ENCODE measurements at places on chromosomes 11 and 22. TPM values are rescaled to one million over a fixed set of nuclear protein-coding genes. Genes with fewer than 3 reads are reported as not detected.

DNA sequence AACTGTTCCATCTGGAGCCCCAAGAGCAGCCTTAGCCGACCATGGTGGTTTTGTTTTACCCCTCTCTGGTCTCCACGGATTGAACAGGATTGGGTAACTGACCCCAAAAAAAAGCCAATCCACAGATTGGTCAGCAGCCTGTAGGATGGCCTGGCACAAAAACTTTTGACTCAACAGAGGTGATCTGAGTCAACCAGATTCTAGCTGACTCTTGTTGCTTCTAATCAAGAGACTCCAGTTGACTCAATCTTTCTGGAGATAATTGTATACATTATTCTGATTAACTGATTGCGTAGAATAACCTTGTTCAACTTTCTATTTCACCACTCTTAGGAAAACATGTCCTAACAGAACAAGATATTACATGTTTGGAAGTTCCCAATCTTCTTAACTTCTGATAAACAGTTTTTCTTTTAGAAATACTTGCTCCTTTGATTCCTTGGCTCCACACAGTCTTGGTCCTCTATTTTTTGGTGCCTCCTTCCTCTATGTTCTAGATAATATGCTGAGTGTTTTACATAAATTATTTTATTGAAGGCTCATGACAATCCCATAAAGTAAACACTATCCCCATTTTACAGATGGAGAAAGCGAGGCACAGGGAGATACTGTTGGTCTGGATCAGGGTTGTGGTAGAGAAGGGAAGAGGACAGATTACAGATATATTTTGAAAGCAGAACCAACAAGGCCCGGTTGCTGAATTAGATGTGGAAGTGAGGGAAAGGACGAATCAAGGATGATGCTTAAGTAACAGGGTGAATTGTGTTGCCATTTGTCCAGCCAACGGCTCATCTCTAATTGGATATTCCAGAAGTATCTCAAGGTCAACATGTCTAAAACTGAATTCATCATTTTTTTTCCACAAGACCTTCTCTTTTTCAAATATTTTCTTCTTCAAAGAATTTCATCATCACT lies 11.5 kb upstream of the ZC3H12C start:
- H3K36me3 ChIP-seq: no peaks in the 10 kb centered on the region
- no peaks in the 10 kb centered on the region for H3K4me1 ChIP-seq
- DNase-seq: no peak
- H3K27ac ChIP-seq: no peak overlapping the region
- no peak overlapping the region for H3K4me3 ChIP-seq

DNA sequence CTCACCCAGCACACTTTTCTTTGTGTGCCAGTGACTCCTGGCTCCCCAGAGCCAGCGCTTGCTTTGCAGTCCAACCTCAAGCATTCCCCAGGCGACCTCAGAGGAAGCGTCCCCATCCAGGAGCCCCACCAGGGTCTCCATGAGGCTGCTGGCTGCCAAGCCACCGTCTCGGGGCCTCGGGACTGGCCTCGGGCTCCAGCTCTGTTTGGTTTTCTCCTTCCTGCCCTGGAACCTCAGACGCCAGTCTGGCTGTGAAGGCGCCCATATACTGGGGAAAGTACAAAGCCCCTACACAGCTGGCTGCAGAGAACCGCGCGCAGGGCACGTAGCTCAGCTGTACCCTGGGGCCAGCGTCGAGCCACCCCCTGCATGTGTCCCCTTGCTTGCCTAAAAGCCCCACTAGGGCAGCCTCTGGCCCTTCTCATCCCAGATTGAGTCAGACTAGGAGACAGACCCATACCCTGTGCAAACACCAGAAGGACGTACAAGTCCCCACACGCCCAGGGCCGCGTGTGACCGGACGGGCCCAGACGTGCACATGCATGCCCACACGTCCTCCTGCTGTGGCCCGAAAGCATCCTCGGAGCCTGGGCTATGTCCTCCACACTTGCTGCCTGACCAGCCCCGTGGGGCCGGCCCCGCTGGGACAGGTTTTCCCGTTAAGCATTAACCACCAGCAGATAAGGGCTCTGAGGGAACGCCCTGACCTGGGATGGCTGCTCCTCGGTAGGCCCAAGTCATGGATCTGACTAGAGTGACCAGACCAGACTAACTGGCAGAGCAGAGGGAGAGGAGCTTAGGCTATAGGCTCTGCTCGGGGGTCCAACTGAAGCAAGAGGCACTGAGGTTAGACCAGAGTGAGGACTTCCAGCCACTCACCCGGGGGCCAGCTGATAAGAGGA lies 4.2 kb upstream of the SYT8 start:
- peaks cover 3% of the 10 kb centered on the region for H3K27me3 ChIP-seq
- no peak overlapping the region for H3K4me3 ChIP-seq
- peaks cover 24% of the 10 kb centered on the region for H3K4me1 ChIP-seq
- no peaks in the 10 kb centered on the region for H3K36me3 ChIP-seq
- no peak overlapping the region for H3K27ac ChIP-seq
- DNase-seq: no peak

Gene SAA2
- total RNA-seq: 0.41 TPM

Gene YWHAH
- total RNA-seq: 91.8 TPM
